ENCODE measurements at places on chromosomes 5 and 9. TPM values are rescaled to one million over a fixed set of nuclear protein-coding genes. Genes with fewer than 3 reads are reported as not detected.

DNA sequence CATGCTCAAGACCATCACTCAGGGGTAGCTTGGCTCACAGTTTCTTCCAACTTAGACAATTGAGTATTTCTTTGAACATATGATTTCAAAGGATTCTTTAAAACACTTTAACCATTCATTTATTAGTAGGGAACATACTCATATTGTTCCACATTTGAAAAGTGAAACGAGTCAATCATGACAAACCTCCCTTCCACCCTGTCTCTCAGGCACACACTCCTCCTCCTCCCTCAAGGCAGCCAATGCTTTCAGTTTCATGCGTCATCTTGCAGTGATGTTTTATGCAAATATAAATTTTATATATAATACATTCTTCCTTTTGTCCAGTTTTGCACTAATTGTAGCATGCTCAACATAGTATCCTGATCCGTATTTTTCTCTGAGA lies 126.0 kb upstream of the BOD1 start:
- no peaks in the 10 kb centered on the region for H3K36me3 ChIP-seq
- DNase-seq = peak; percentile 37
- H3K27ac ChIP-seq = no peak overlapping the region
- H3K4me3 ChIP-seq = no peak overlapping the region

DNA sequence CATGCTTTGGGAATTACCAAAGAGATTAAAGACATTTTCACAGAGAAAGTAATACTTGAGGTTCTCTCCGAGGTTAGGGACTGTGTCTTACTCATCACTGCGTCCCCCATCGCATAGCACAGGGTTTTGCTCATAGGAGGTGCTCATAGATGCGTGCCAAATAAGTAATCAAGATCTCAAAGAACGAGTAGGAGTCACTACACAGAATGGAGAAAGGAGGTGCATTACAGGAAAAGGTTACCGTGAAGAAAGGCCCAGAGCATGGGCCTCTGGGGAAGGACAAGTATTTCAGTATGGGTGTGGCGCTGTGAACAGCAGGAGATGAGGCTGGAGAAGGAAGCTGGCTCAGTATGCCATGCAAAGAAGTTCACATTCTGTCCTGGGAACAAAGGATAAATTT lies 182.4 kb downstream of the ACTL7B start:
- no peaks in the 10 kb centered on the region for H3K36me3 ChIP-seq
- no peak overlapping the region for H3K4me3 ChIP-seq
- no peaks in the 10 kb centered on the region for H3K4me1 ChIP-seq
- H3K27ac ChIP-seq = no peak overlapping the region
- DNase-seq = no peak

DNA sequence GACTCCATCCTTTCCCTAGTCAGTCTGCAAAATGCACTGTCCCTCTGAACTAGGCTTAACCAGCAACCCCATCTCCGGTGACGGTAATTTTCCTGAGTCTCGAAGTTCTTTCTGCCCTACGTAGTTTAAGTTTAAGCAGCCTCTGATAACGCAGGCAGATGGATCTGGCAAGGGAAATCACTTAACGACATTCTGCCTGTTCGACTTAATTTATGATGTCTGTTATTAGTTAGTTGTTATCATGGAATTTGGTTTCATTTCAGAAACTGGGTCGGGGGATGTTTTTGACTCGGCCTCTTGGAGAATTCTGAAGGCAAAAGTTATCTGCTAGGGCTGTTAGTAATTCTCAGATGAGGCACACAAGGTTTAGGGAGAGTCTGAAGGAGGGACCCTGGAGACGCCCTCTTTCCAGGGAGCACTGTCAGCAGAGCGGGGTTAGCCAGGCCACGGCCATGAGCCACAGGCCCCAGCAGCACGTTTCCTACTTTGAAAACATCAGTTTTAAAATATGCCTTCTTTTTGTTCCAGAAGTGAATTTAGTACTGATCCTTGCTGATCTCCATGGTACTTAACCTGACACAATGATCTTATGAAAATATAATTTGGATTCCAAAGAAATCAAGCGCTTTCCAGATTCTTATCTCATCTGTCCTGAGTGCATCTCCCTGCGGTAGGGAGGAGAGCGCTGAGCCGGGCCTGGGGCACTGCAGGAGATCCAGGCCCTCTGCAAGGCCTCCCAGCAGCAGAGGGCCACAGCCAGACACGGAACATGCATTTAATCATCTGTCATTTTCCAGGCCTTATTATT lies 171.0 kb upstream of the OTULINL start:
- no peak for DNase-seq
- H3K36me3 ChIP-seq = no peaks in the 10 kb centered on the region
- no peak overlapping the region for H3K4me3 ChIP-seq
- H3K27ac ChIP-seq = no peak overlapping the region

- H3K4me3 ChIP-seq = no peak overlapping the region
- no peaks in the 10 kb centered on the region for H3K36me3 ChIP-seq
Observed at GRCh38 chr5:169097374-169098326, 203.3 kb downstream of the SLIT3 start.

DNA sequence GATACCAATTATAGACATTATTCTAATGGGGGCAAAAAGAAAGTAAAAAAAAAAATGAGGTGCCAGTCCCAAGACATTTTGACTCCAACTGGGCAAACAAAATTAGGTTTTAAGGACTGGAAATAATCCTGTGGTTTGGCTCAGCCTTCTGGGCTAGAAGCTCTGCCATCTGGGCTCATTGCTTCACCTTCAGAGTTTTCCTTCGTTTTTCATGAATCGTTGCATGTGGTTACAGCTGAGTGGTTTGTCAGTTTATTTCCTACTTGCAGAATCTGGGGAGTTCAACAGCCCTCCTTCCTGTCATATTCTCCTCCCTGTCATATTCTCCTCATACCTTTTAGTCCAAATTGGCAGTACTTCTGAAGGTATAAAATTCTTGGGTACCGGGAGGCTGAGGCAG lies 12.0 kb downstream of the UGT3A2 start:
- no peak overlapping the region for H3K27ac ChIP-seq
- peaks cover 14% of the 10 kb centered on the region for H3K27me3 ChIP-seq
- no peak overlapping the region for H3K4me3 ChIP-seq
- DNase-seq = no peak
- H3K4me1 ChIP-seq = no peaks in the 10 kb centered on the region

- H3K36me3 ChIP-seq = no peaks in the 10 kb centered on the region
- no peak overlapping the region for H3K27ac ChIP-seq
- DNase-seq = no peak
- no peak overlapping the region for H3K4me3 ChIP-seq
Observed at GRCh38 chr5:31133488-31133887, 60.0 kb upstream of the CDH6 start.

DNA sequence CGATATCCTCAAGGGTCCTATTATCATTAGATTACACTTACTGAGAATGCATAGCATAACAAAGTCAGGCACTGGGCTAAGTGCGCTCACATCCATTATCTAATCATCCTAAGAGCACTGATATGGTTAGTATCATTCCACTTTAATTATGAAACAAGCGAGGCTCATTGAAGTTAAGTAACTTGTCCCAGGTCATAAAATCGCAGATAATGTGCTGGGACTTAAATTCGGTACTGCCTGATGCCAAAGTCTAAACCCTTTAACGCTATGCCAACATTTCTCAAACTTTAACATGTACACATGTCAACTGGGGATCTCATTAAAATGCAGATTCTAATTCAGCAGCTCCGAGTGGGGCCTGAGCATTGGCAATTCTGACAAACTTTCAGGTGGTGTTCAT lies 204.7 kb downstream of the PTTG1 start:
- DNase-seq = no peak
- no peaks in the 10 kb centered on the region for H3K4me1 ChIP-seq
- H3K27me3 ChIP-seq = peaks cover 13% of the 10 kb centered on the region
- H3K36me3 ChIP-seq = no peaks in the 10 kb centered on the region
- H3K4me3 ChIP-seq = no peak overlapping the region
- no peak overlapping the region for H3K27ac ChIP-seq

GRCh38 chr9:109101810-109102209 lies 17.9 kb downstream of the TMEM245 start:
- H3K4me1 ChIP-seq = peaks cover 64% of the 10 kb centered on the region
- peak overlapping the region; percentile 37 for H3K4me3 ChIP-seq
- peaks cover 29% of the 10 kb centered on the region for H3K36me3 ChIP-seq
- no peak for DNase-seq
- no peaks in the 10 kb centered on the region for H3K27me3 ChIP-seq
- H3K27ac ChIP-seq = peak overlapping the region; percentile 75

- no peaks in the 10 kb centered on the region for H3K27me3 ChIP-seq
- no peaks in the 10 kb centered on the region for H3K4me1 ChIP-seq
- H3K4me3 ChIP-seq = no peak overlapping the region
- DNase-seq = no peak
- H3K27ac ChIP-seq = no peak overlapping the region
- no peaks in the 10 kb centered on the region for H3K36me3 ChIP-seq
Observed at GRCh38 chr5:178490935-178491652, 99.1 kb downstream of the COL23A1 start.

GRCh38 chr9:83999141-83999918 lies 18.7 kb downstream of the RMI1 start:
- DNase-seq = no peak
- H3K4me3 ChIP-seq = no peak overlapping the region
- H3K36me3 ChIP-seq = peaks cover 25% of the 10 kb centered on the region

GRCh38 chr9:34771007-34771406 lies 61.1 kb upstream of the CCL21 start:
- H3K4me1 ChIP-seq = no peaks in the 10 kb centered on the region
- peaks cover 25% of the 10 kb centered on the region for H3K27me3 ChIP-seq
- no peaks in the 10 kb centered on the region for H3K36me3 ChIP-seq
- H3K27ac ChIP-seq = no peak overlapping the region

GRCh38 chr5:997001-997474 lies 11.6 kb upstream of the NKD2 start:
- H3K4me3 ChIP-seq = no peak overlapping the region
- DNase-seq = peak; percentile 52
- no peak overlapping the region for H3K27ac ChIP-seq
- peaks cover 9% of the 10 kb centered on the region for H3K4me1 ChIP-seq

DNA sequence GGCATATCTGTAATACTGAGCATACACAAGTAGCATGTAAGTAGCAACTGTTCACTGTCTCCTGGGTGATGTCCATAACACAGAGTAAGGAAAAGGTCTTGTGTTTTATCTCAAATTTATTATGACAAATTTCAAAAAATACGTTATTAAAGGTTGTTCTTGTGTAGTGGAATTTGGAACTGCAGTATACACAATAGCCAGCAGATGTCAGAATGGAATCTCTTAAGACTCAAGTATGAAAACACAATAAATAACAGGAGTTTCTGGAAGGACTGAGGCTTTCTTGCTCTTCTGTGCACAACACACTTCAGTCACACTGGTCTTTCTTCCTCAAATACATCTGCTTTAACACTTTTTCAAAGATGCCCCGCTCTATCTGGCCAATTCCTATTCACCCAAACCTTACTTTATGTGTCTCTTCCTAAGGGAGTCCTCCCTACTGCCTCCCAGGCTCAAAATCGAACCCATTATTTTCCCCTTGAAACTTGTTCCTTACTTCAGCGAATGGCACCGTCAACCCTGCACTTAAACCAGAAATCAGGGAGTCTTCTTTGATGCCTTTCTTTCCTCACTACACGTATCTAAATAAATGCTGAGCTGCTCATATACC lies 6.5 kb upstream of the FBXO10 start:
- H3K4me1 ChIP-seq = peaks cover 14% of the 10 kb centered on the region
- H3K27ac ChIP-seq = no peak overlapping the region
- no peak for DNase-seq
- no peak overlapping the region for H3K4me3 ChIP-seq
- no peaks in the 10 kb centered on the region for H3K27me3 ChIP-seq

- no peaks in the 10 kb centered on the region for H3K36me3 ChIP-seq
- H3K27ac ChIP-seq = no peak overlapping the region
- H3K4me3 ChIP-seq = no peak overlapping the region
- DNase-seq = no peak
- no peaks in the 10 kb centered on the region for H3K4me1 ChIP-seq
- no peaks in the 10 kb centered on the region for H3K27me3 ChIP-seq
Observed at GRCh38 chr5:158658446-158659230, 441.1 kb downstream of the EBF1 start.

DNA sequence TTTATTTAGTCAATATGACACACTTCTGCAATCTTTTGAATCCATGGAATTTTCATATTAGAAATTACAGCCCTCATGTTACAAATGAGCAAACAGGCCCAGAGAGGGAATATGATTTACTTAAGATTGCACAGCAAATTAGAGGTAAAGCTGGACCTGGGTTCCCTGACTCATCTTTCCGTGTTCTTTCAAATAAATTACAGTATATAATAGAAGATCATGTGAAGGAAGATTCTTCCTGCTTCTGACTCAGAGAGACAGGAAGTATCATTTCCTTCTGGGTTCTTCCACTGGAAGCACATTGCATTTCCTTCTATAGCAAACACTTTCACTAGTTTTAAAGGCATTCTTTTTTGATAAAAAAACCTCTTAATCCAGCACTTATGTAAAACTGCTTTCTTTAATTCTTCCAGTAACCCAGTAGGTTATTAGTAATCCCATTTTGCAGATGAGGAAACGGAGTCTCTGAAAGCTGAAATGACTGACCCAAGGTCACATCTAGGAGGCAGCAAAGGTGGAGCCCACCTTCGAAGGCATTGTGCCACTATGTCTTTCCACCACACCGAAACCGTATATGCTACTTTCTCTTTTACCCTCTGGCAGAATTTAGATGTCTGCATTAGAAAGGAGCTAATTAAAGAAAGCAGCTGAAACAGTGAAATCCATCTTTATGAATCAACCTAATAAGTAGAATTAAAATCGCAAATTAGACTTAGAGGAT lies 566.7 kb upstream of the KLF4 start:
- H3K36me3 ChIP-seq = no peaks in the 10 kb centered on the region
- H3K27me3 ChIP-seq = no peaks in the 10 kb centered on the region
- H3K27ac ChIP-seq = no peak overlapping the region

GRCh38 chr5:100746730-100747129 lies 156.4 kb downstream of the ST8SIA4 start:
- peaks cover 6% of the 10 kb centered on the region for H3K4me1 ChIP-seq
- no peak for DNase-seq
- H3K4me3 ChIP-seq = no peak overlapping the region
- no peaks in the 10 kb centered on the region for H3K27me3 ChIP-seq
- H3K36me3 ChIP-seq = no peaks in the 10 kb centered on the region

- no peak overlapping the region for H3K27ac ChIP-seq
- no peak overlapping the region for H3K4me3 ChIP-seq
- peaks cover 10% of the 10 kb centered on the region for H3K4me1 ChIP-seq
- H3K36me3 ChIP-seq = no peaks in the 10 kb centered on the region
Observed at GRCh38 chr9:89810431-89810830, 205.6 kb downstream of the GADD45G start.

Gene ECPAS
- total RNA-seq = 58.1 TPM

Gene C5orf58
- total RNA-seq = not detected

Gene ACOT12
- total RNA-seq = not detected
